ENCODE measurements at places on chromosomes 16 and 17.

DNA sequence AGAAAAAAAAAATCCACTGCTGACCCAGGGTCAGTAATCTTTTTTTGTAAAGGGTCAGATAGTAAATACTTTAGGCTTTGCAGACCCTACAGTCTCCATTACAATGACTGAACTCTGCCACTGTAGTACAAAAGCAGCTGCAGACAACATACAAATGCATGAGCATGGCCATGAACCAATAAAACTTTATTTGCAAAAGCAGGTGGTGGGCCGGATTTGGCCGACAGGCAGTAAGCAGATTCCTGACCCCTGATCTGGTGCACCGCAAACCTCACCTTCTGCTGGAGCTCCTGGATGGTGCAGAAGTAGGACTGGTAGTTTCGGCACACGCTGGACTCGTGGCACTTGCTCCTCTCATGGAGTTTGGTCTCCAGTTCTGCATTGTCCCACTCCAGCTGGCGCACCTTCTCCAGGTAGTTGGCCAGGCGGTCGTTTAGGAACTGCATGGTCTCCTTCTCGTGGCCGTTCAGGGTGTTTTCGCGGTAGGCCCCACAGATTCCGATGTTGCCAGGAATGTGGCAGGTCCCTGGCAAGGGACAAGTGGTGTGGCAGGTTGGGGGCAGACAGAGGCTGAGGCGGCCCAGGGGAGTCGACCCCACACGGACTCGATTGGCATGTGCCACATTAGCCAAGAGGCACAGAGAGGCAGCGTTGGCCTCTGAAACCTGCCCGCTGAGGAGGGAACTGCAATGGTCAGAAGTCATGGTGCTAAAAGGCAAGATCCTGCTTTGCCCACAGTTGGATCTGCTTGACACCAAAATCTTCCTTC lies 13.1 kb downstream of the KRT37 start:
- DNase-seq = no peak

DNA sequence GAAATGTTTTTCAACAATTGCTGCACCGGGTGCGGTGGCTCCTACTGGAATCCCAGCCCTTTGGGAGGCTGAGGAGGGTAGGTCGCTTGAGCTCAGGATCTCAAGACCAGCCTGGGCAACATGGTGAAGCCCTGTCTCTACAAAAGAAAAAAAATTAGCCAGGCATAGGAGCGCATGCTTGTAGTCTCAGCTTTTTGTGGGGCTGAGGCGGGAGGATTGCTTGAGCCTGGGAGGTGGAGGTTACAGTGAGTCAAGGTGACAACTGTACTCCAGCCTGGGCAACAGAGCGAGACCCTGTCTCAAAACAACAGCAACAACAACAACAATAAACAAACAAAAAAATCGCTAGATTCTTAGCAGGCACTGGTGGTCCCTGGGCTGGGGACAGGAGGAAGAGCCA lies 28.5 kb downstream of the IL21R start:
- DNase-seq = no peak

DNA sequence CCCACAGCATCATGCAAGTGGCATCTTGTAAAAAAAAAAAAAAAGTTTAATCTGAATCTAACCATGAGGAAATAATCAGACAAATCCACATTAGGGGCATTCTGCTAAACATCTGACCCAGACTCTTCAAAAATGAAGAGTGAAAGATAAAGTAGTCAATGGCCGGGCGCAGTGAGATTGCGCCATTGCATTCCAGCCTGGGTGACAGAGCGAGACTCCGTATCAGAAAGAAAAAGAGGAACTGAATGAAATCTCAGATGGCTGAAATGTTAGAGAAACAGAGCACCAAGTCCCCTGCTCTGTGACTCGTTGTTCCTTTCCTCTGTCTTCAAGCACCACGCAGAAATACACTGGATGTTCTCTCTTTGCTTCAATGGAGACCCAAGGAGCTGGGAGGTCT lies 12.7 kb upstream of the RNF135 start:
- no peak for DNase-seq

DNA sequence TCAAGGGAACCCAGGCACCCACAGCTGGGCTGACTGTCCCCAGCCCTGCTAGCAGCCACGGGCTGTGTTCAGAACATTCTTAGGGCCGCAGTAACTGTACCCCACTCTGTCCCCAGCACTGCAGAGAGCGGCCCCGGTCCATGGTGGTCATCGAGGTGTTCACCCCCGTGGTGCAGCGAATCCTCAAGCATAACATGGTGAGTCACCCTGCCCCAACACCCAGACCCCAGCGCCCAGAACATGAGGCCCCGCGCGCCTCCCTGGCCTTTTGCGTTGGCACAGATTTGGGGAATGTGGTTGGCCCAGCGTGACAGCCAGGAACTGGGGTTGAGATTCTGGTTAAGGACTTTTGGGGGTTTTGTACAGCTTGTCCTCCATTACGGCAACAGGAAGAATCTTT lies 114.9 kb upstream of the PLCG2 start:
- DNase-seq = no peak

GRCh38 chr16:3819746-3820724 lies 60.5 kb downstream of the CREBBP start:
- no peak for DNase-seq

- DNase-seq = no peak
Measured at GRCh38 chr16:49504023-49504364, 130.4 kb downstream of the C16orf78 start.

DNA sequence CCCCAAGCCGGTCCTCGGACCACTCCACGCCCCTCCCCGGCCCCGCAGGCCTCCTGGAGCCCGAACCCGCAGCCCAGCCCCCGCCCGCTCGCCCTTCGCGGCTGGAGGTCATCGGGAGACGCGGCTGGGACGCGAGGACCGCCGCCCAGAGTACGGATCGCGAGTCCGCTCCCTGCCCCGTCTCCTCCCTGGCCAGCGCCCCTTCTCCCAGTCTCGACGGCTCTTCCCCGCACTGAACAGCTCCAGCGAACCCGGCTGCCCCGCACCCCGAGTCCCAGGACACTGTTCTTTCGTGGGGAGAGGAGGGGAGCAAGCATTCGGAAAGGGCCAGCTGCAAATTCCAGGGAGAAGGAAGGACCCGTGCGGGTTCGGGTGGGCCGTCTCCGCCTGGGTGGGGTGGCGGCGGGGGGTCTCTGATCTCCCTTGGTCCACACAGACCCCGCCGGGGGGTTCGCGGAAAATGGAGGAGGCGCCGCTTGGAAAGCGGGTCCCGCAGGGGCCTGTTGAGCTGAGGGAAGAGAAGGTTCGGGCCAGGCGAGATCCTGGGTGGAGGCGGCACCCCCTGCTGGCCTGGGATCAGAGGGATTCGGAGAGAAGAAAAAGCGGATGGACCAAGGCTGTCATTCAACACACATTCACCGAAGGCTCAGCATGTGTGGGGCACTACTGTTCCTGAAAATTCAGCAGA lies 632 bp upstream of the RTN4RL1 start:
- no peak for DNase-seq

GRCh38 chr17:38897671-38898290 lies 27.6 kb upstream of the LASP1NB start:
- no peak for DNase-seq

GRCh38 chr17:80124351-80124981 lies 22.5 kb downstream of the EIF4A3 start:
- no peak for DNase-seq

DNA sequence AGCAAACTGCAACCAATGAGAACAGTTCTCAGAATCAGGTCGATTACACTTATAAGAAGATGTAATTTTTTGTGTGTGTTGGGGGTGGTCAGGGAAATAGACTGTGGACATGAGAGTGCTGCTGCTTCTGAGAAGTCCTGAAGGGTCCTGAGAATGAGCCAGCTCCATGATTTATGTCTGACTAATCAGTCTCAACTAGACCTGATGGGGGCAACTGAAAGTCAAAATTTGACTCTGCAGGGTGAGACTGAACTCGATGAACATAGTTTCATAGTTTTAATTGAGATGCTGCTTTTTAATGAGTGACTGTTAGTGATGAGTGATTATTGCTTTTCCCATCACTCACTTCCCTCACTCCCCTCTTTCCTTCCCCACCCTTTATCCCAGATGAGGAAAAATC lies 37.3 kb downstream of the SMARCE1 start:
- DNase-seq = no peak

GRCh38 chr17:78939615-78940014 lies 14.4 kb upstream of the TIMP2 start:
- no peak for DNase-seq

DNA sequence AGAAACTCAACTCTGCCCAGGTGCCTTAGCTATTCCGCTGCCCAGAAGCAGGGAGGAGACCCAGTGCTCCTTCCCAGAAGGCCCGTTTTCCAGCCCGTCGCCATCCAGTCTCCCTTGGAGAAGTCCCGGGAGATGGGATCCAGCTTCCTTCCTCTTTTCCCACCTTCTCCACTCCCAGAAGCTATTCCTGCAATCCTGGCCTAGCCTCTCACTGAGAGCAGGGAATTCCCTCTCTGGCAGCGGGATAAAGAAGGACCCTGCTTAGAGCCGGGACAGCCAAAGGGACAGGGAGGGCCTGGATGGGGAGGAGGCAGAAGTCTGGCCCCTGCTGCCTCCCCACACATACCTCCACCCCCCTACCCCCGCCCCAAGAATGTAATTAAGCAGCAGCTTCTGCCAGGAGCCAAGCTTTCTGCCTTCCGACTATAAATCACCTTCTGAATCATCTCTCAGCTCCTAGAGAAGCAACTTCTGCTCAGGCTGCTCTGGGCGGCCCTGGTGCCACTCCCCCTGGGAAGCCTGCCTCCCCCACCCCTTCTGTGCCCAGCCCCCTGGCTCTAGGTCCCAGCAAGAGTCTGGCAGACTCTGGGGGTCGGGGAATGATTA lies 6.4 kb downstream of the WNT3 start:
- DNase-seq = no peak

DNA sequence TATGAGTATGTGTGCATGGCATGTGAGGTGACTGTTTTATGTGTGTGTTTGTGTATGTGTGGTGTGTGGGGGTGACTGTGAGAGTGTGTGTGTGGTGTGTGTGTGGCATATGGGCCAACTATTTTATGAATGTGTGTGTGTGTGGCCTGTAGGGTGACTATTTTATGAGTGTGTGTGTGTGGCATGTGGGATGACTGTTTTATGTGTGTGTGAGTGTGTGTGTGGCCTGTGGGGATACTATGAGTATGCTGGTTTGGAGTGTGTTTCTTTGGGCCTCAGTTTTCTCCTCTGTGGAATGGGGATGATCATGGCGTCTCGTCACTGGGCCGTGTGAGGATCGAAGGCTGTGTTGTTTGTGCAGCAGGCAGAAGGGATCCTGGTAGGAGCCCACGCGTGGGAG lies 152.1 kb upstream of the PLCG2 start:
- DNase-seq = no peak

All from stimulated activated CD8-positive, alpha-beta memory T cell treated with anti-CD3 and anti-CD28 coated beads, Interleukin-4, amount 100 ng/mL, for 1 hour (primary cell).